ENCODE measurements at places on chromosomes 3 and 15.

GRCh38 chr15:38670128-38671005 is 105.8 kb upstream of the RASGRP1 start:
- no peak for DNase-seq

DNA sequence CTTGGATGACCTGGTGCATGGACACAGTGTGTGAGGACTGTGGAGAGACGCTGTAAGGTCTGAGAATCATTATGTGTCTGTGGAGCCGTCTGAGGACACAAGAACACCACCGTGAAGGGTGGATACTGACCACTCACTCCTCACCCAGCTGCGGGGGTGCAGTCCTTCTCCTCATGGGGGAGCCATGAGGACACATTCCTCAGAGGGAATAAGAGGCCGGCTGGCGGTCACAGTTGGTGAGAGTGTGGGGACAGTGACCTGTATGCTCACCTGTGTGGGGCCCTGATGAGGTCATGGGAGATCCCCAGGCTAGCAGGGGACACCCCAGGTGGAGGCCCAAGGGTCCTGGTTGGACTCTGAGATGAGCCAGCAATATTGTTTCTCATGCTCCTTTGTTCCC is 2.5 kb upstream of the TRPM1 start:
- no peak for DNase-seq

GRCh38 chr3:113507501-113508067 is 7.4 kb downstream of the SPICE1 start:
- no peak for DNase-seq

DNA sequence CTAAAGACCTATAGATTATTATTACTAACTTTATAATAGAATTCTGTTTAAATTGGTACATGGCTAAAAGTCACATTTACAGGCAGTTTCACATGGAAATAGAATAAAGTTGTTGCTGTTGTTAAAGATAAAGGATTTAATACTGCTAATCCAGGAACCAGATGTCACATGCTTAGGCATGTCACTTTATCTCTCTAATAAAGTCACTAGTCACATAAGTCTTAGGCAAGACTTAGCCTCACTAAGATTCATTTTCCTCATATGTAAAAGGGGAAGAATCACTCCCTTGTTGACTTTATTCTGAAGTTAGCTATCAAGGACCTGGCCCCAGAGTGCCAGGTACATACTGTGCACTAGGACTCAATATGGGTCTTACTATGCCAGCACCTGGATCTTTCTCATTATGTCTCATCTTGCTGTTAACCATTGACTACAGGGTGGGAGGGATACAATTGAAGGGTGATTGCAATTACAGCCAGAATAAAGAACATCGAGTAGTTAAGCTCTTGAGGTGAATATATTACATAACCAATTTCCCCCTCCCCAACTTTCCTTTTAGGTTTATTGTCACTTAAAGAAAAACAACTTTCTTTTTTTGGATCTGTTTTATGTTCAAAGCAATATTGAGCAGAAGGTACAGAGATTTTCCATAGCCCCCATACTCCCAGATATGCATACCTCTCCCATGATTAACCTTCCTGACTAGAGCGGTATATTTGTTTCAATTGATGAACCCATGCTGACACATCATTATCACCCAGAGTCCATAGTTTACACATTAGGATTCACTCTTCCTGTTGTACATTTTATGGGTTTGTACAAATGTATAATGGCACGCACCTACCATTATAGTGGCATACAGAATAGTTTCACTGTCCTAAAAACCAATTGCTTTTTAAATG is 36.6 kb downstream of the LNP1 start:
- no peak for DNase-seq

DNA sequence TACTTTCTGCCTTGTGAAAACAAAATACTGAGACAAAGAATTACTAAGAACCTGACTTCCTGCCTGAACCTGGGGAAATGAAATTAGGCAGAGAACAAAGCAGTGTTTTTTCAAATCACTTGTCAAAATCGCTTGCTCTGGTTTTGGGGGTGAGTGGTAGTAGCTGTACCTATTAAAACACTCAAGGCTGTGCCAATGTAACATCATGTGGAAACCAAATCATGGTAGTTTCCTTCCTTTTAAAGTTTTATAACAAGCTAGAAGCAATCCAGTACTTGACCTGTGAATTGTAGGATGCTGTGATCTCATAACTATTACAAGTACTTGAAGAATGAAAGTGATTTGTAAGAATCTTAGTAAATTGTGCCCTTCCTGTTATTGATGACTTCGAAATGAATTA is 6.7 kb downstream of the CMTM8 start:
- no peak for DNase-seq

DNA sequence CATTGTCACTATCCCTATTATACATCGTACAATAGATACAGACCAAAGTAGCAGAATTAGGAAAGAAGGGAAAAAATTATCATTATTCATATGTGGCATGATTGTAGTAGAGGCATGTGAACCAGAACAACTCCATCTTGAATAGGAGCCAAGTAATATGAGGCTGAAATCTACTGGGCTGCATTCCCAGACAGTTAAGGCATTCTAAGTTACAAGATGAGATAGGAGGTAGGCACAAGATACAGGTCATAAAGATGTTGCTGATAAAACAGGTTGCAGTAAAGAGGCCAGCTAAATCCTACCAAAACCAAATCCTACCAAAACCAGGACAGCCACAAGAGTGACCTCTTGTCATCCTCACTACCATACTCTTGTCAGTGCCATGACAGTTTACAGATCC is 1035.4 kb upstream of the SEMA6D start:
- DNase-seq, result no peak

DNA sequence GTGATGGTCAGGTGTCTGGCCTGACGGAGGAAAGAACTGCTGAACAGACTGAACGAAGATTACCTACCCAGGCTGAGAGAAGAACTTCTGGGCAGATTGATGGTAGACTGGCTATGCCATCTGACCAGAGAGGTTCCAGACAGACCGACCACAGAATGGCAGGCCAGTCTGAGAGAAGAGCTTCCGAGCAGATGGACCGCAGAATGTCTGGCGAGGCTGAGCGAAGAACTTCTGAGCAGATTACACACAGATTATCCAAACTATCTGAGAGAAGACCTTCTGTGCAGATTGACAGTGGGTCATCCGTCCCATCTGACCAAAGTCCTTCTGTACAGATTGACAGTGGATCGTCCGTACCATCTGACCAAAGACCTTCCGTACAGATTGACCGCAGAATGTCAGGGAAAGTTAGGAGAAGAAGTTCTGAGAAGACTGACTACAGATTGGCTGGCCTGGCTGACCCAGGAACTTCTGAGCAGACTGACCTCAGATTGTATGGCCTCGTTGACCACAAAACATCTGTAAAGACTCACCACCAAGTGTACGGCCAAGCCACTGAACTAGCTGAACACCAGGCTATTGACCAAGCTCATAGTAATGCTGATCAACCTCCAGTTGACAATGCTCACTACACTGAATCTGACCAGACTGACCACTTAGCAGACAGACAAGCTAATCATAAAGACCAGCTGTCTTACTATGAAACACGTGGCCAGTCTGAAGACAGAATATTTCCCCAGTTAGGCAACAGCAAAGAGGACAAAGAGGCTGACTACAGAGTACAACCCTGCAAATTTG is 812 bp downstream of the TEX55 start:
- no peak for DNase-seq

DNA sequence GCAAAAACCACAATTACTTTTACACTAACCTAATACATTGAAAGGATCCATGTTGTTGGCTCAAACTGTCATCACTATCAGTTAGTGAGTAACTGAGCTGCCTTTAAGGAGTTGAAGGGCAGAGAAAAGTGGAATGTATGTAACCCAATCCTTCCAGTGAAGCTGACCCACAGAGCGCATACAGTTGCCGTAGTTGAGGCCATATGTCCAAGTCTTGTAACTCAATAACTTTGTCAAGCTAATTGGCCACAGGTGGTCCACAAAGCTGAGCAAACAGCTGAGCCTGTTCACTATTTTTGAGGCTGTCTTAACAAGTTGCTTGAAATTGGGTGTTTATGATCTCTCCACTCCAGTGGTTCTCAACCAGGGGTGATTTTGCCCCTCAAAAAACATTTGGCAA is 169.0 kb upstream of the SLC24A5 start:
- no peak for DNase-seq

- DNase-seq, result no peak
Observed at GRCh38 chr3:178847190-178847589, 224.4 kb downstream of the ZMAT3 start.

- DNase-seq, result no peak
Observed at GRCh38 chr15:55884223-55884622, 109.2 kb downstream of the NEDD4 start.

- DNase-seq, result no peak
Observed at GRCh38 chr3:85148036-85148435, 189.2 kb downstream of the CADM2 start.

DNA sequence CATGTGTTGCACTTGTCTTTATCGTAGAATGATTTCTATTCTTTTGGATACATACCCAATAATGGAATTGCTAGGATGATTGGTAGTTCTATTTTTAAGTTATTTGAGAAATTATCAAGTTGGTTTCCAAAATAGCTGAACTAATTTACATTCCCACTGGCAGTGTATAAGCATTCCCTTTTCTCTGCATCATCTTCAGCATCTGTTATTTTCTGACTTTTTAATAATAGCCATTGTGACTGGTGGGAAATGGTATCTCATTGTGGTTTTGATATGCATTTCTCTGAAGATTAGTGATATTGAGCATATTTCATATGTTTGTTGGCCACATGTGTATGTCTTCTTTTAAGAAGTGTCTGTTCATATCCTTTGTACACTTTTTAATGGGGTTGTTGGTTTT is 81.7 kb upstream of the NUDT16 start:
- DNase-seq, result no peak

DNA sequence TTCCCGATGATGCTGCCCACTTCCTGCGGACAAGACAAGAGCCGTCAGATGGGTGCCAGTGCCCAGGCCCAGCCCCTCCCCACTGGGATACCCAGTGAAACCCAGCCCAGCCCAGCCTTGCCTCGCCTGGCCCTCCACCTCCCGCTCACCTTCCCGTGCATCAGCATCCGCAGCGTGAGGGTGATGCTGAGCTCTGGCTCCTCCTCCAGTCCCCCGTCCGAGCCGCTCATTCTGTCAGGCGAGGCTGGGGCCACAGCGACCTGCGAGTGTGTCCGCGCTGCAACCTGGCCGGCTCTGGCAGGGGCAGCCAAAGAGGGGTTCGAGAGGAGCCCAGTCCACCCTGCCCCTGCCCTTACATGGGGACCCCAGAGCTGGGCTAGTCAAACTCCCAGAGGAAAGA is 5.8 kb downstream of the GPR62 start:
- no peak for DNase-seq

DNA sequence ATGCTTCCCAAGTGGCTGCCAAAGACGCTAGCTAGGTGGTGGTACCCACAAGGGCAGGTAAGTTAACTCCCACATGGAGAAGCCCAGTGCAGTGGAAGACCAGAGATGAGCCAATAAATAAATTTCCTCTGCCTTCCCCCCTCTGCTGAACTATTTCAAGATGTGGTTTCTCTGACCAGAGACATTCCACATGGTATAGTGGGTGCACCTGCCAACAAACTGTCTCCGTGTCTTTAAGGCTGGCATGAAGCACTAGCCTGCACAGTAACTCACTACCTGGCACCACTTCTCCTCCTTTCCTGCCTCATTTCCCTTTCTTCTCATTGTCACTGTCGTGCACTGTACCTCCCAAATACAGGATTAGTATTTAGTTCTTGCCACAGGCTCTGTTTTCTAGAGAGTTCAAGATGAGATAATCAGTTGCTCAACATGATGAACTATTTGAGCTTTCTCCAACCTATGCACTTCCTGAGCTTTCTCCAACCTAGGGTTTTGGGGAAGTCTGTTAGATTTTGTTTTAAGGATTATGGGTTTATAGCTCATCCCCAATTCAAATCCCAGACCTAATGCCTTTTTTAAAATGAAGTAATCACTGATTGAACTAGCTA is 8.4 kb upstream of the CRTAP start:
- no peak for DNase-seq

GRCh38 chr15:27871902-27872260 is 227.2 kb downstream of the OCA2 start:
- DNase-seq, result no peak

- DNase-seq, result no peak
Observed at GRCh38 chr15:70114221-70114620, 16.5 kb upstream of the TLE3 start.

- DNase-seq, result no peak
Observed at GRCh38 chr15:58487041-58487723, 55.4 kb downstream of the LIPC start.

GRCh38 chr3:72290859-72291638 is 506.1 kb upstream of the PROK2 start:
- no peak for DNase-seq

DNA sequence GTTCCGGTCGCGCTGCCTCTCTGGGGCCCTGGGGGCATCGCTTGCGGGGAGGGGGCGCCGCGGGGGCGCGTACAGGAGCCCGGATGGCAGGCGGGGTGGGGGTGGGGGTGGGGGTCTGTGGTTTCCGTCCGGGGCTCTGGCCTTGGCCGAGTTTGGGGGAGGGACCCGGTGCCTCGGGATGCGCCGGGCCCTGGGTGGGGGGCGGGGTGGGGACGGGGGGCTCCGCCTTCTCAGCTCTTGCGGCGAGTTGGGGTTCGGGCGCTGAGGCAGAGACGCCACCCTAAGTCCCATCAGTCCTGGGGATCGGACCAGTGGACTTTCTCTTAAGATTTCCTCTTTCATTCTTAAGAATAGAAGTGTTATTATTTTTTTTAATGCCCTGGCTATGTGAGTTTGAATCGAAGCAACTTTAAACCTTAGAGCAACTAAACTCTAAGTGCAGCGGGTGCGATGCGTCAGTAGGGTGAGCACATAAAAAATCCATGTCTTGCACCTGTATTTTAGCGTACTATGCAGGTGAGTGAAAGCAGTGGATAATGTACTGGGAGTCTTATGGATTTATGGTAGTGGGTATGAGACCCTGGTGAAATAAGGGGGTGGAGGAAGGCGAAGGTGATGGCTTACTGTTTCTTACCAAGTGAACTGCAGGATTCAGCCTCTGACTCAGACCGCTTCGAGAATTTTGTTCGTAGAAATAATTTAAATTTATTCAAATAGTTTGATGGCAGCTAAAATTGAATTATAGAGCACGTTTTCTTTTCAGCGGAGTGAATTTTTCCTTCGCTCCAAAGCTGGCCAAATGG is 762 bp downstream of the CTNNB1 start:
- DNase-seq, result peak; percentile 45

GRCh38 chr3:195900436-195901355 is 7.7 kb downstream of the TNK2 start:
- DNase-seq, result no peak

GRCh38 chr15:66452420-66452819 is 45.1 kb downstream of the SNAPC5 start:
- DNase-seq, result no peak

DNA sequence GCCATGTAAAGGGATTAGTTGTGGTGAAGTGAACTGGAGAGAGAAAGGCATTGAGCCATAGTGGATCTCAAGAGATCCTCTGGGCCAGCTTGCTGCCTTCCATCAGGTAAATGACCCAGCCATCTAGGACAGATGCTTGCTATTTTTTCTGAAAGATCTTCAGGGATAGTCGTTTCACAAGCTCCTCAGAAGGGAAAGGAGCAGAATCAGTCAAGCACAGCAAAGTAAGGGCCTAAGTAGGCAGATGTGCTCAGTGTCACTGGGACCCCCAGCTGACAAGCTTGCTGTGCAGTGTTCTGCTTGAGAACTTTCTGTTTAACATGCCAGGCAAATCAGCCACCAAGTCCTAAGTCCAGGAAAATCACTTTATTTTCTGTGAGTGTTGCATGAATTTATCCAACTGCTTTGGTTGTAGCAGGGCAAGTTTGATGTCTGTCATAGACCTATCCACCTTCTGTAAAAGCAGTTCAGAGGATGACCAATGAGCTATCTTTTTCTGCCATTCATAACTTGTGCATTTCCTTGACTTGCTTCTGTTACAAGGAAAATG is 319.8 kb downstream of the IL5RA start:
- DNase-seq, result no peak

GRCh38 chr3:48686538-48687219 is 964 bp upstream of the NCKIPSD start:
- no peak for DNase-seq
